ENCODE measurements at places on chromosomes 2 and 18.
A peak's percentile ranks its signal among the peaks of the same experiment; 100 is the strongest.

DNA sequence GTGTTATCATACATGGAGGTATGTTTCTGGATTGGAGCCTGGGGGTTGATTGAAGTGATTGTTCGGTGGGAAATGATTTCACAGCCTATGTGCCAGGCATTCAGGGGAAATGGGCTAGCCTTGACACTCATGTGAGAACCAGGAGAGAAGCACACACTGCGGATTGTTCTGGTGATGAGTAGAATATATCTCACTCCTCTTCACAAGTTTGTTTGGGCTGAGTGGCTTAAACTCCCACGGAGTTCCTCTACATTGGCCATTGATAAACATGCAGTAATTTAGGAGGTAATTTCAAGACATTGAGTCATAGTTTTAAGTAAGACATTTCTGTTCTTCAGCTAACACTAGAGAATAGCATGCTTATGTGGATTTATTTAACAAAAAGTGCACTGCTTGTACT lies 498.9 kb upstream of the NETO1 start:
- DNase-seq = no peak

- DNase-seq = no peak
These were observed 27.8 kb upstream of the KCNG2 start for GRCh38 chr18:79769698-79770500.

DNA sequence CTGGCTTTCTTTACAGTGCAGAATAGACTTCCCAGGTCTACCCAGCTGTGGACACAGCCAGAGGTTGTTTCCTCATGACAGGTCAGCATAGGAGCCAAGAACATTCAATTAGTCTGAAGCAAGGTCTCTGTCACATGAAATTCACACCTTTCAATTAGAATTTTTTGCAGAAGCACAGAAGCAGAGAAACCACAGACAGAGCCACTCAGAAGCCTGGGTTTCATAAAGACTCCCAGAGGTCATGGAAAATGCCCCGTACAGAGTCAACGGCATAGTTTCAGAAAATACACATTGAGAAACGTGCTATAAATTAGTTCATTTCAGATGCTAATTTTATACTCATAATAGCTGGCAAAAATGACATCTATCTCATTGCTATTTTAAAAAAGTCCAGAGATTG lies 87.0 kb upstream of the TMEM200C start:
- no peak for DNase-seq

- no peak for DNase-seq
These were observed 301.8 kb downstream of the EXOC6B start for GRCh38 chr2:72524071-72524470.

- DNase-seq = no peak
These were observed 1257.5 kb upstream of the ACVR2A start for GRCh38 chr2:146587291-146587713.

DNA sequence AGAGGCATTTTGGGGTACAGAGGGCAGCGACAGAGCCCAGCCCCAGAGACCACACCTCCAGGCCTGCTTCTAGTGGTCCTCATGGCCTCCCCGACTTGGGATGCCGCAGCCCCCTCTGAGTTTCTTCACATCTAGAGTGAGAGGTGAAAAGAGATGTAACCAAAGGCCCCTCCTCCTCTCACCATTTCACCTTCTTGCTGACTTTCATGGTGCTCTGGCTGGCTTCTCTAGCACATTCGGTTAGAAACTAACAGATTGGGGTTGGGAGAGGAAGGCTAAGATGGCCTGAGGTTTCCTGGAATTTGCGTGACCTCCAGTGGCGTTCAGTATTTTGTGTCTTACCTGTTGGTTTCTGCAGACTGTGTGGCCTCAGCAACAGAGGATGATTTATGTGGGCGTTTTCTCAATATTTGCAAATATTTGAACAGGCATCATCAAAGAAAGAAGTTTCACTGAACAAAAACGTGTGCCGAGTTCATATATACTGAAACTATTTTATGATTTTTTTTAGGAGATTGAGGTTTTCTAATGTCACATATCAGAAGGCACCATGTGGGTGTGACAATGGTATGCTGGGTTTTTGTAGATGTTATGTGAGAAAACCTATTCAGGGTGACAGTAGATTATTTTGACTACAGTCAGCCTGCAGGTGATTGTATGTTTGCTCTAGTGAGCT lies 69.9 kb upstream of the BCL2L11 start:
- DNase-seq = no peak

DNA sequence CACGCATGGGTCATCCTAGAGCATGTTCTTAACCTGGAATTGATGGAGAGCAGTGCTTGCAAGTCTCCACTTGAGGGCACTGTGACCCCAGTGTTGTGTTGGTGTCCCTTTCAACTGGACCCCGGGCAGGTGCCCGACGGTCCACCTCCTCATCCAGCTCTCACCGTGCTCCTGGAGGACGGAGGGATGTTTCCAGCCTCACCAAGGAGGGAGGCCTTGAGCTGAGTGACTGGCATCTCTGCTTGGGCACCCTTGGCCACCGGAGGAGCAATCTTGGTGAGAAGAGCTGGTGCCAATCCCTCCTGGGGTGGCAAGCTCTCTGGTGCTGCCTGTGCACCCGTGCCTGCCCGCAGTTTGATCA lies 45.4 kb upstream of the ASB18 start:
- peak; percentile 35 for DNase-seq

GRCh38 chr2:60413814-60414168 lies 139.7 kb downstream of the BCL11A start:
- peak; percentile 46 for DNase-seq

DNA sequence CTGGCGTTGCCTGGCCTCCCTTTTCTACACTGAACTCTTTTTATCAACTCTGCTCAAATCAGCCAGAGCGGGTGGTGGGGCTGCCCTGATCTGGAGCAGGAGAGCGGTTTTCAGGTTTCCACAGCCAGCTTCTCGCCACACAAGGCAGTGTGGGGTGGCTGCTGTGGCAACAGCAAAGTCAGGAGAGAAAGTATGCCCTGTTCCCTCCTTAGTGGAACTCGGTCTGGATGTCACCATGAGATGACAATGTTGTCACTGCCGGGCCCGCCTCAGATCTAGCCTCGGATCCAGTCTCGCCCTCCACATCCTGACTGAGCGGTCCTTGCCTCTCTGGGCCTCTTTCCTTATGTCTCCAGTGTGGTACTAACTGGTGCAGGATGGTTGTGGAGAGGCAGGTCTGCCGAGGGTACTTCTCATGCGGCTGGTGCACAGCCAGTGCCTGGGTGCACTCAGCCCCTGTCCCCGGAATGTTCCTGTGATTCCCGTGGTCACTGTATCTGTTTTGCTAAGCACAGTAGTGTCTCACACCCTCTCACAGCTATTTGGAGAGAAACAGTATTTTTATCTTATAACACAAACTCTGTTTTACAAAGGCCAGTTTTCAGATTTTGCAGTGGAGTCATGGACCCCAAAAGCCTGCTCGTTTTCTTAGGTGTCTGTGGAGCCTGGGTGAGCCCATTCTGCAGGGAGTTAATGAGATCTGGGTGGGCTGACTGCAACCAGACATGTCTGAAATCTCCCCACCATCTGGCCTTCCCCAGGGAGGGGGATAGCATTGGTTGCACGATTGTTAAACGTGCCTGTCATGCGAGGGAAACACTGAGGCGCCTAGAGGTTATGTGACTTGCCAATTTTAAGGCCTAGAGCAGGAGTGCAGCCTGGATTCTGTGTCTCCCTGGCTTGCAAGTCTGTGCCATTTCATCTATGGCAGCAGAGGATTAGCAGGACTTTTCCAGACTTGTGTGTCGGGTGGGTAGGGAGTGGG lies 261.1 kb upstream of the AGAP1 start:
- DNase-seq = no peak
